ENCODE measurements at places on chromosomes 6 and 20. TPM values are rescaled to one million over a fixed set of nuclear protein-coding genes. Genes with fewer than 3 reads are reported as not detected.

Gene AAR2
- 41.5 TPM for total RNA-seq

Gene GSTA4
- 9.2 TPM for total RNA-seq

Gene MUCL3
- 0.20 TPM for total RNA-seq

Gene PFDN4
- 42.7 TPM for total RNA-seq

Gene SLC35B3
- total RNA-seq = 7.6 TPM

Gene ULBP2
- total RNA-seq = 2.9 TPM

Gene KIFC1
- total RNA-seq = 36.9 TPM

Gene KCNQ5
- 1.5 TPM for total RNA-seq

Gene FOXQ1
- 5.2 TPM for total RNA-seq

Gene NKX2-2
- total RNA-seq = not detected

Gene LRRC73
- total RNA-seq = 1.1 TPM

Gene ATP6V1G2
- total RNA-seq = 0.98 TPM

Gene LY6G5C
- total RNA-seq = 1.1 TPM

Gene OR2J3
- not detected for total RNA-seq

Gene CAGE1
- total RNA-seq = not detected

Gene EFCAB8
- not detected for total RNA-seq

Gene BNIP5
- not detected for total RNA-seq

Gene RMND1
- 13.9 TPM for total RNA-seq

Gene GCNT2
- total RNA-seq = 4.9 TPM

Gene MTCH1
- total RNA-seq = 132 TPM

Gene HCK
- total RNA-seq = 0.20 TPM

Gene FOXF2
- total RNA-seq = 23.1 TPM

Gene BYSL
- 36.4 TPM for total RNA-seq

Gene ZNF341
- total RNA-seq = 2.6 TPM

Gene FAXC
- 5.9 TPM for total RNA-seq

Gene TRIM10
- not detected for total RNA-seq

Gene LPA
- total RNA-seq = 0.07 TPM

Measured in A549 treated with Mapracorat at 1 μM for 4 hours (cell line).